ENCODE measurements at places on chromosomes 7 and 10. TPM values are rescaled to one million over a fixed set of nuclear protein-coding genes. Genes with fewer than 3 reads are reported as not detected.

FBXW4 gene
- 93.2 TPM for total RNA-seq

RNF133 gene
- 0.38 TPM for total RNA-seq

ABCA13 gene
- not detected for total RNA-seq

OPN1SW gene
- total RNA-seq, result not detected

ZNF117 gene
- 2.2 TPM for total RNA-seq

PNLIP gene
- not detected for total RNA-seq

PRSS2 gene
- not detected for total RNA-seq

STX1A gene
- 1.6 TPM for total RNA-seq

FAM25A gene
- total RNA-seq, result not detected

TMEM178B gene
- total RNA-seq, result 31.7 TPM

OR2A12 gene
- total RNA-seq, result not detected

ANKRD22 gene
- total RNA-seq, result not detected

IGF2BP3 gene
- not detected for total RNA-seq

ADAM8 gene
- total RNA-seq, result 2.0 TPM

DKK1 gene
- not detected for total RNA-seq

RPP30 gene
- total RNA-seq, result 36.7 TPM

FGFBP3 gene
- 0.32 TPM for total RNA-seq

CTTNBP2 gene
- 1.5 TPM for total RNA-seq

ATOH7 gene
- total RNA-seq, result not detected

ZNF37A gene
- total RNA-seq, result 7.3 TPM

MARVELD1 gene
- 8.9 TPM for total RNA-seq

EEF1AKMT2 gene
- total RNA-seq, result 11.4 TPM

C10orf67 gene
- 0.51 TPM for total RNA-seq

GBX1 gene
- 2.4 TPM for total RNA-seq

PKD2L1 gene
- not detected for total RNA-seq

VWDE gene
- not detected for total RNA-seq

KIN gene
- total RNA-seq, result 7.5 TPM

SFMBT2 gene
- total RNA-seq, result 9.6 TPM

AVPI1 gene
- total RNA-seq, result 8.7 TPM

BTBD16 gene
- not detected for total RNA-seq

WDR86 gene
- 0.41 TPM for total RNA-seq

UPK3BL2 gene
- 2.8 TPM for total RNA-seq

FXYD4 gene
- not detected for total RNA-seq

OR6B1 gene
- total RNA-seq, result not detected

GIMAP7 gene
- total RNA-seq, result 21.4 TPM

CREB3L2 gene
- 19.3 TPM for total RNA-seq

OPALIN gene
- not detected for total RNA-seq

All from Right ventricle myocardium inferior (tissue), 1 donor.